ENCODE measurements at places on chromosomes 2 and 18. TPM values are rescaled to one million over a fixed set of nuclear protein-coding genes. Genes with fewer than 3 reads are reported as not detected.

Gene SERPINB10
- 0.32 TPM for total RNA-seq

Gene CYS1
- not detected for total RNA-seq

Gene FBXO41
- 0.46 TPM for total RNA-seq

Gene XIRP2
- total RNA-seq = 0.32 TPM

Gene PLEKHH2
- total RNA-seq = 0.32 TPM

Gene ANXA4
- total RNA-seq = 17.5 TPM

Gene POTEJ
- total RNA-seq = not detected

Gene UGP2
- total RNA-seq = 55.2 TPM

Gene TMEM17
- 1.3 TPM for total RNA-seq

Gene MTX2
- 38.3 TPM for total RNA-seq

Gene MROH2A
- not detected for total RNA-seq

Gene TMEM247
- total RNA-seq = not detected

Gene SLC9A4
- total RNA-seq = not detected

Gene PIEZO2
- total RNA-seq = 2.6 TPM

Gene CDH19
- not detected for total RNA-seq

Gene SERPINB12
- total RNA-seq = not detected

Gene MC4R
- not detected for total RNA-seq

Gene NMUR1
- not detected for total RNA-seq

Gene LBX2
- 1.6 TPM for total RNA-seq

Gene ABCG8
- total RNA-seq = not detected

Gene KCNG3
- total RNA-seq = not detected

Gene UGT1A8
- not detected for total RNA-seq

Gene CFAP65
- total RNA-seq = not detected

Gene GLI2
- 0.30 TPM for total RNA-seq

Gene PARD6G
- 0.97 TPM for total RNA-seq

Gene VWC2L
- not detected for total RNA-seq

Gene CNRIP1
- 48.1 TPM for total RNA-seq

Gene RFTN2
- total RNA-seq = 5.5 TPM

Gene LYG2
- total RNA-seq = not detected
